ENCODE measurements at places on chromosomes 5 and 9.

GRCh38 chr5:6317116-6317798, 61.1 kb downstream of the MED10 start:
- DNase-seq: no peak

- DNase-seq: no peak
These were observed 5.6 kb upstream of the NTNG2 start for GRCh38 chr9:132156262-132156661.

- DNase-seq: no peak
These were observed 153.6 kb upstream of the TYRP1 start for GRCh38 chr9:12539580-12539975.

DNA sequence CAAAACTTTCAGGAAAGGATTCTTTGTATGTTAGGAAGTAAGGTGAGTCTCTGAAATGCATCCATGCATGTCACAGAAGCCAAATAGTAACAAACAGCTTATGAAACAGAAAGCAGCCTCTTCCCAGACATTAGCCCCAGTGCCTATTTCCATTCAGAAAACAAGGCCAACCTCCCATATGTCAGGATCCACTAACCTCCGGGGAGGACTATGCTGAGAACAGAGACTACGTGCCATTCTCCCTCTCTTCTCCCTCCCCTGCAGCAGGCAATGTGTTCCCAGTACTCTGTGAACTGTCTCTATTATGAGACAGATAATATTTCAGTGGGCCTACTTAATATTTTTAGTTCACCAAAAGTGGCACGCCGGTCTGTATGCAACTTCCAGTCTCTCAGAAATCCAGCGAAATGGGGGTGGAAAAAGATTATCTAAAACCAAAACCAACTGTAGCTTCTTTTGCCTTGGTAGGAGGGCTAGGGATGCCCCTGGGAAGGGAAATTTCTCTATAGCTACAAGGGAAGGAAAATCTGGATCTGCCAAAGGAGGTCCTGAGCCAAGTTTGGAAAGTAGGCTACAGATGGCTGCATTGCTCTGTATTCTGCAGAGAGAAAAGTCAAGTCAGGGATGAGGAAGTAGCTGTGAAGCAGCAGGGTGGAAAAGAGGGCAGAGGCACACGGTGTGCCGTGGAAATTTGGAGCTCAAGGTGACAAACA, 42.0 kb downstream of the VLDLR start:
- no peak for DNase-seq

DNA sequence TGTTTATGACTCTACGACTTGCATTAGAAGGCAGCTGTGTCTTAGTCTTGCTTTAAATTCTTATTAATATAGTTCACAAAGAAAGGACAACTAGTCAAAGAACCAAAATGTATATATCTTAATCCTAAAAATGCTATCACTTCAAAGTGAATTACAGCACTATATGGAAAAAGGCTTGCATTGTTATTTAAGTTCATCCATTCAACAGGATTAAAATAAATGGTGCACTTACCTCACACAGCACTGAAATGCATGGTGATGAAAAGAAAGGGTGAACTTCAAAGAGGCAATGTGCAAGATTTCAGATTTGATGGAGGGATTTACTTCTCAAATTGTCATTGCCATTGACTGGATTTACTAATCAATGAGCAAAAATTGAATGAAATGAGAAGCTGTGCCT, 344.4 kb upstream of the NUDT12 start:
- no peak for DNase-seq

- DNase-seq: no peak
These were observed 394.5 kb downstream of the ICE1 start for GRCh38 chr5:5816960-5817359.

- no peak for DNase-seq
These were observed 9.2 kb upstream of the FYB1 start for GRCh38 chr5:39228596-39228995.

GRCh38 chr5:171436804-171437285, 17.4 kb downstream of the FGF18 start:
- no peak for DNase-seq

DNA sequence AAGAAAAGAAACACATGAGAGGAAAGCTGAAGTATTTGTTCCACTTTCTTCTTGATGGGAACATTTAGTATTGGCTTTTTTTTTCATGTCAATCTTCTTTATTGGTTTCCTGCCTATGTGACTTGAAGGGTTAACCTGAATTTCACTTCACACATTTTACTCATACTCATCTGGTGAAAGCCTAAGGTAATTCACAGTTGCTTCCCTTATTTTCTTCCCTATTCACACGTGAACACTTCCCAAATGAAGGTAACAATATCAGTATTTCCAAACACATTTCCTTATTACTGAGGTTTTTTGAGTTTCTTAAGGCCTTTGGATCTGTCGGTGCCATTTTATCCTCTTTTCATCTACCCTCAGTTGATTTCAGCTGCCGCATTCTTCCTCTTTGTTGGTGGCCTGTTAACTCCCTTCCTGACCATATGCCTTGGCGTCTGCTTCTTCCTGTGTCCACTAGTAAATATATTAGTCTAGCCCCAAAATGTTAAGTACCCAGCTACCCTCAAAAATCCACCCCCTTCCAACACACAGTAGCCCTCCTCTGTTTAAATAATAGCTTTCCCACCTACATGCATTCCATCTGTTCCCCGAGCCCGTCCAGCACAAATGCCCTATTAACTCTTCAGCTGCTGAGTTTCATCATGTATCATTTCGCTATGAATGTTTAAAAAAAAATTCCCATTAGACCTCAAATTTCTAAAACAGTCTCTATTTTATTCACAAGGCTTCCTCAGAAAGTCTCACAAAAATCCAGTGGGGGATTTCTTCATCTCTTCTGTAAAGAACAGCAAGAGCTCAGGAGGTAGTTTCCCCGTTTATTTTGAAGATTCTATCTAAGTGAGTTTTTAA, 97.3 kb downstream of the USP20 start:
- no peak for DNase-seq

GRCh38 chr9:108056805-108057386, 567.3 kb upstream of the KLF4 start:
- DNase-seq: no peak

DNA sequence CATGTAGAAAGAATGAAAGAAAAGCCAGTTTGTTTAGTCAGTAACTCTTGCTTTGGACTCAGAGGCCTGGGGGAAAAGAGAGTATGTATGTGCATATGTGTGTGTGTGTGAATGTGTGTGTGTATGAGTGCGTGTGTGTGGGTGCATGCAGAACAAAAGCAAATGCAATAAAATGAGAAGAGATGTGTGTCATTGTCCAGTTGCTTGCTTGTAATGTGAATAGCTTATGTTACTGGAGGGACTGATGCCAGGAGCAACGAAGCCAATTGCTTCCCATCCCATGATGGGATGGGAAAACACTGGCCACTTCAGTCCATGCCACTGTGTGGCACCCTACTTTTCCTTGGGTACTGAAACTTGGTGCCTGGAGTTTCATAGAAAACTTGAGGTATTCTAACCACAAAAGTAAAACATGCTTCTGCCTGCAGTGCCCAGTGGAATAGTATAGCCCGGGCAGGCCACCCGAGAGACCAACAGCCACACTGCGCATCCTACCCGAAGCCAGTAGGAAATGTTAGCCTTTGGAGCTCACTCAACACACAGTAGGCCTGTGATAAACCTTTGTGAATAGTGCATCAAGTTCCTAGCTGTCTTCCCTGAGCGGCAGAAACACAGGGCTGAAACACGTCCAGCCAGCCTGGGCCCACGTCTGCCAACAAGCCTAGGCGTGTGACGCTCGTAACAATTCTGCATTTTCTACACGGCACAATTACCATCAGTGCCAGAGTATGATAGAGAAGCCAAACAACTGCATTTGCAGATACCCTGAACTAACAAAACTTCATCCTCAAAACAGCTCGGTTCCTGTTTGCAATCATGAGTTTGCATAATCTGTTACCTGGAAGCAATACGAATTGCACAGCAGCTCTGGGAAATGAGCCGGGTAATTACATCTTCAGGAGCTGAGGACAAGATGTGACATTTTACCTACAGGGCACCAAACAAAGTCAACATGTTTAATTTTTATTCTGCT, 198.1 kb downstream of the SYK start:
- no peak for DNase-seq

DNA sequence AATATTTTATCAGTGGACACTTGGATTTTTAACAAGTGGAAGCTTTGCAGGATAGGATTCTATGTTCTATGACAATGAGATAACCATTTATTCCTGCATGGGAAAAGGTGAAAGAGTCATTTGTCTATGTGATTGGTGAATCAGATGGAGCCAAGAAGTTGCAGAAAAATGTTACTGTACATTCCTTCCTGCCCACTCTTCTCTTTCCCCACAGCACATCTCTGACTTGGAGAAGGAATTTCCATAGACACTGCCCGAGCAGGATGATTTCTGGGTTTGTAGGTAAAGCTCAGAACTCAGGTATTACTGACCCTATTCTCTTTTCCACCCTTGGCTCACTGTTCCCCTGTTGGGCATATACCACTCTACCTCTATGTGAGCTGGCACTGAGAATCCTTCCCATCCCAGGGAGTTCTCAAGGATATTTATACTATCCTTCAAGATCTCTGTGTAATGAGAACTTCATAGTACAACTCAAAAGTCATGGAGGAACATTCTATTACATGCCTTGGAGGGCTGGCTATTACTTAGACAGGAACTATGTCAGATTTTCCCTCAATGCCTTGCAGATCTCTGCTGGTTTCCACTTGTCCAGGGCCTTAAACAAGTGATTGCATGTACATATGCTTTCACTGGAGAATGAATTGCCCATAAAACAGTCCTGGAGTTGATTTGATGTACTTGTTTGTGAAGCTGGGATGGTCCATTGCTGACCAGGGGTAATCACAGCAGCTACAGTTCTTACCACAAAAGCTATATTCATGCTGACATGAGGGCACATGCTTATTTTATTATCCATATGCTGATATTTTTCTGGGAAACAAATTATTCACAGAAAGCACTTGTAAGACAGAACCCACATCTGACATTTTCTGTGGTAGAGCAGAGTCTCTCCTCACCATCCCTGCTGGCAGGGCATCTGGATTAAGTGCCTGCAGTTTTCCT, 24.1 kb downstream of the SLC1A3 start:
- DNase-seq: no peak

DNA sequence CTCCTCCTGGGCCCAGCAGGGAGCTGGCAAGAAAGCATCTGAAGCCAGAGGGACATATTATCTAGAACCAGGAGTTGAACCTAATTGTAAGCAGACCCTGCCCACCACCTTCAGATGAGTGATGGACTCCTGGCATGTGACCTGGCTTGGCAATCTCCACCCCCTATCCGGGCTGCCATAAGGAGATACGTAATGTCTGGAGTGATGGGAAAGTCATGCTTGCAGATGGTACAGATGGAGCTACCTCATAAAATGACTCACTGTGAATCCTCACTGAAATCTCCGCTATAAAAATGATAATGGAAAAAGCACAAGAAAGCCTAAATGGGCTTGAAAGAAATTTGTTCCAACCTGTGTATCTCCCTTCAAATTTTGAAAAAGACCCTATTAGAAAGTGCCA, 157.5 kb downstream of the DMRT2 start:
- DNase-seq: no peak

DNA sequence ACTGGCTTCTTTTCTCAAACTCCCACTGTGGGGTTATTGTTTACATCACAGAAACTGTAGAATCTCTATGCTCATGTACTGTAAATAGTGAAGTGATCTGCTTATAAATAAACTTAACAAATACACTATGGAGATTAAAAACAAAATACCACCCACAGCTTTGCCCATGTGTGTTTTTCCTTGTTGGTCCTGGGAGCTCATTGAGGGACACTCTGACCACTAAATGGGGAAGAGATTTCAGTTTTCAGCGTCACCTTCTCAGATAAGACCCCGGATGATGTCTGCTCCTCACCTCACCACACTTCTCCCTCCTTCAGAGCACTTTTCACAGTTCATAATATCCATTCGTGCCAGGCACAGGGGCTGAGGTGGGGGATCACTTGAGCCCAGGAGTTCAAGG, 89.7 kb downstream of the PDE6A start:
- DNase-seq: no peak

- no peak for DNase-seq
These were observed 21.3 kb downstream of the HTR4 start for GRCh38 chr5:148633067-148633377.

GRCh38 chr9:92499701-92500100, 17.4 kb upstream of the ASPN start:
- no peak for DNase-seq

GRCh38 chr5:132050661-132051552, 9.5 kb upstream of the IL3 start:
- no peak for DNase-seq

DNA sequence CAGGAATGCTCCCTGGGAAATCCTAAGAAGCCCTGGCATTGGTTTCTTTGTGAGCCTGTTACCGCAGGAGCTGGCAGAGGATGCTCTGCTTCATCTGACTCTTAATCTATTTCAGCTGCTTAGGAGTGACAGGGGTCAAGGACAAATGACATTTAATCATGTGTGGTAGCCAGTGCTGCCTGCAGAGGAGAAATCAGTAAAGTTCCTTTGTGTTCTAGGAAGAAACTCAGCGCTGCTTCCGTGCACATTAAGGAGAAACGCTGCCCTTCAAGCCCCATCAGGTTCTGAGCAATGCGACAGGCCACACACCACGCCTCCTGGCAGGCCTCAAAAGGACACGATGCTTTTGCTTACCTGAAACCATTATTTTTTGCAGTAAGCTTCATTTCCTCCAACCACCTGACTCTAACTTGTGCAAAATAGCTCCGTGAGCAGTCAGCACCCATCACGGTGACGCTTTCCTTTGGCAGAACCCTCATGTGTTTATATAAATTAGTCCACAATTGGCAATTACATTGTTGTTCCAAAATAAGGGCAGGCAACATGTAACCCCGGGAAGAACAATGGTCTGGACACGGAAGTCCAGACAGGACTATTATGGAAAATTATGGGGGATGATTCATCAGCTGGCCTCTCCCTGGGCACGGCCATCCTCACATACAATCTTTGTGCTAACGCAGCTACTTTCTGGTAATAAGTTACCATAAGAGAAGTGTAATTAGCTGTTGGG, 387.9 kb upstream of the DAP start:
- DNase-seq: no peak

GRCh38 chr9:130789747-130790672, 45.0 kb upstream of the ABL1 start:
- DNase-seq: no peak

DNA sequence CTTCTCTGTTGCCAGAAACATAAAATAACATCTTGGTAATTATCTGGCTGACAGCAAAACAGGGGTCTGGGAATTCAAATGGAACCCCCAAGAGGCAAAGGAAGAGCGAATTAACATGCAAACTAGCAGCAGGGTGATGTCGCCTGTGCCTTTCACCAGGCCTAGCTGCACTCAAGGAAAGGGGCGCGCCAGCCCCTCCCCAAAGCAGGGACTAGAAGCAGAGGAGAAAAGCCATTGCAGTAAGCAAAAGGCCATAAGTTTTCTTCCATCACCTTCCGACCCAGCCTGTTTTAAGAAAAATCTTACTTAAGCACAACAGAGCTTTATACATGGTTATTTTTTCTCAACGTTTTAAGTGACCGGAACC, 539 bp downstream of the POC5 start:
- DNase-seq: no peak

DNA sequence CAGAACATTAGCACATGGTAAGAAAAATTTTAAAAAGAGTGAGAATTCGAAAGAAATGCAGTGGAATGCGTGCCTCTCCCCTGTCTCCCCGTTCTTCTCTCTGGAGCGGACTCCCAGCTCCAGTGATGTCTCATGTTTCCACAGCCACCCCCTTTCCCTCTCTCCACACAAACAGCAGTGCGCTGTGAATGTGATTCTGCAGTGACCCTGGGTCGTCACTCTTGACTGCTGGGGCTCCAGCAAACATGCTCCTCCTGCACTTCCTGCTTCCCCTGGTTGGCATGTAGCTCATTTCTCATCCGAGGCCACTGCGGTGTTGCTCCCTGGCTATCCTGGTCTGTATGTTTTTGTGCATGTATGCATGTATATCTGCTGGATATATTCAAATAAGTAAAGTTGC, 13.3 kb downstream of the PHF2 start:
- DNase-seq: no peak

Data from left cardiac atrium (tissue), 4 donors.